T-helper 17 cell (primary cell): ENCODE measurements at places on chromosomes 2 and 18. TPM values are rescaled to one million over a fixed set of nuclear protein-coding genes. Genes with fewer than 3 reads are reported as not detected.

DNA sequence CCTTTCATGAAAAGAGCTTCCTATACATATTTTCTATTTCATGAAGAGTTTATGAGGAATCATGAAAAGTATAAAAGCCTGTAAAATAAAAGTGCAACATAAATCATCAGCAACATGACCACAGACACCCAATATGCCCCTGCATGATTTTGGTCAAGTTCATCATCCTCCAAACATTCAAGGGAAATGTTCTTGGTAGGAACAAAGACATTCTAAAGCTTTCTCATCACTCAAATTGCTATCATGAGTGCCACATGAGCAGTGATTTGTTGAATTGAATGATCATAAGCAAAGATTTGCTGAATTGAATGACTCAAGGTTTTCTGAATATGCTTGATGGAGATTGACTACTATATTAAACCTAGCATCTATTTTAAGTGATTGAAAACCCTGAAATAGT, 172.2 kb downstream of the MBD2 start:
- no peak overlapping the region for H3K4me3 ChIP-seq
- peaks cover 2% of the 10 kb centered on the region for H3K4me1 ChIP-seq
- H3K36me3 ChIP-seq = no peaks in the 10 kb centered on the region
- DNase-seq = no peak

GRCh38 chr2:218285604-218286003, 6.7 kb downstream of the TMBIM1 start:
- no peaks in the 10 kb centered on the region for H3K27me3 ChIP-seq
- no peak for DNase-seq
- peak overlapping the region; percentile 94 for H3K4me3 ChIP-seq
- peaks cover 3% of the 10 kb centered on the region for H3K36me3 ChIP-seq
- H3K27ac ChIP-seq = peak overlapping the region; percentile 99

- DNase-seq = peak; percentile 79
- peak overlapping the region; percentile 83 for H3K4me3 ChIP-seq
- no peaks in the 10 kb centered on the region for H3K27me3 ChIP-seq
- H3K36me3 ChIP-seq = peaks cover 8% of the 10 kb centered on the region
- peak overlapping the region; percentile 97 for H3K27ac ChIP-seq
Measured at GRCh38 chr18:77106331-77106730, 26.3 kb downstream of the MBP start.

GRCh38 chr2:218998414-218999002, 5.3 kb upstream of the CRYBA2 start:
- peaks cover 29% of the 10 kb centered on the region for H3K4me1 ChIP-seq
- H3K27me3 ChIP-seq = peaks cover 75% of the 10 kb centered on the region
- no peak for DNase-seq
- H3K36me3 ChIP-seq = peaks cover 5% of the 10 kb centered on the region
- no peak overlapping the region for H3K4me3 ChIP-seq
- H3K27ac ChIP-seq = no peak overlapping the region

- no peak overlapping the region for H3K27ac ChIP-seq
- no peak for DNase-seq
- no peak overlapping the region for H3K4me3 ChIP-seq
- peaks cover 2% of the 10 kb centered on the region for H3K4me1 ChIP-seq
- peaks cover 2% of the 10 kb centered on the region for H3K36me3 ChIP-seq
Measured at GRCh38 chr2:109173311-109174171, 44.5 kb downstream of the SH3RF3 start.

GRCh38 chr2:11248-11941, 34.9 kb downstream of the FAM110C start:
- H3K27ac ChIP-seq = no peak overlapping the region
- no peaks in the 10 kb centered on the region for H3K36me3 ChIP-seq
- H3K4me3 ChIP-seq = peak overlapping the region; percentile 34
- peaks cover 14% of the 10 kb centered on the region for H3K27me3 ChIP-seq
- H3K4me1 ChIP-seq = no peaks in the 10 kb centered on the region

DNA sequence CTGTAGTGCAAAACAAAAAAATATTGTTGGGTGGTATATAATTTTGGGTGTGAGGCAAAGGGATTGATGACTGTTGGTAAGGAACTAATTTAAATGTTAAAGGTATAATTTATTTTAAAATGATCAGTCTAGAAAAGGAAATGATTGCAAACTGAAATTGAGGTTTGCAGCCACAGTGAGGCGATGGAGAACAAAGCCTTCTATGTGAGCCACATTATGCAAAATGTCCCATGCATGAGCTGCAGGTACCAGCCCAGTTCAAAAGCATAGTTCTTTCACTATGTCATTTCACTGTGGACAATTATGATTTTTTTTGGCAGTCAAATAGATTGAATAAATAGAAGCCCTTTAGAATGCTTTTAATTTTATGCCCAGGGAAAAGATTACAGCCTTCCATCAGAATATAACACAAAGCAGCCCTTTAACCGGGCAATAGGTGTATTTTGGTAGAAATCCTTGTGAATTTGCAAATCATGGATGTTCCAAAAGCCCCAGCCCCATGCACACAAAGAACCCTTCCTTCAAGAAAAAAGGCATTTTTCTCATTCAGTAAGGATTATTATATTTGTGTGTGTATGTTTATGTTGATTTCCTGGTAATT, 1.7 kb downstream of the MAP2 start:
- H3K27ac ChIP-seq = no peak overlapping the region
- H3K4me3 ChIP-seq = no peak overlapping the region
- DNase-seq = no peak
- H3K4me1 ChIP-seq = peaks cover 11% of the 10 kb centered on the region
- peaks cover 2% of the 10 kb centered on the region for H3K36me3 ChIP-seq

- no peak overlapping the region for H3K27ac ChIP-seq
- peaks cover 6% of the 10 kb centered on the region for H3K4me1 ChIP-seq
- DNase-seq = no peak
- no peak overlapping the region for H3K4me3 ChIP-seq
- H3K27me3 ChIP-seq = peaks cover 28% of the 10 kb centered on the region
Measured at GRCh38 chr18:3720159-3720558, 270.2 kb downstream of the TGIF1 start.

DNA sequence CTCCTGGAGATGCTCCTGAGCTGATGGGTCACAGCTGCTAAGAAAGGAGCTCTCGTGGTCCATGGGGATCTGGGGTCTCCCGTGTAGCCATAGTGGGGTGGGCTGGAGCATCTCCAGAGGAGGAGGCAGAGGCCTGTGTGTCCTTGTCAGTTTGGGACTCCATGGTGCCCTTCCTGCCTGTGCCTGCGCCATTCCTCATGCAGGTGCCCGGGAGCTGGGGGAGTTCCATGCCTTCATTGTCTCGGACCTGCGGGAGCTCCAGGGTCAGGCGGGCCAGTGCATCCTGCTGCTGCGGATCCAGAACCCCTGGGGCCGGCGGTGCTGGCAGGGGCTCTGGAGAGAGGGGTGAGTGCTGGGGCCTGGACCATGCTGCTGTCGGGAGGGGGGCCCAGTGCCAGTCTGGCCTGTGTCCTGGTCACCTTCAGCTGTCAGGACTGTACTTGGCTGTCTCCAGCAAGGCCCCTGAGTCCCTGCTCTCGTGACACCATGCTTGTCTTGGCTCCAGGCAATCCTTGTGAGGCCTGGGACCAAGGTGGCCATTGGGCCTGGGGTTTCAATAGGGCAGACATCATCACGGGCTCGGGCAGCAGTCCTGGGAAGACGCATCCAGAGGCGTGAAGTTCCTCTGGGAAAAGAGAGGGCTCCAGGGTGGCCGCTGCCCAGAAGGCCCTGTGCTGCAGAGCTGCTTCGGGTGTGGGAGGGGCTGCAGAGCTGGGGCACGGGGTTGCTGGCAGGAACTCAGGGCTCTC, 7.3 kb downstream of the CAPN10 start:
- H3K4me3 ChIP-seq = no peak overlapping the region
- H3K27me3 ChIP-seq = no peaks in the 10 kb centered on the region
- peaks cover 8% of the 10 kb centered on the region for H3K4me1 ChIP-seq
- peaks cover 5% of the 10 kb centered on the region for H3K36me3 ChIP-seq
- peak; percentile 9 for DNase-seq

DNA sequence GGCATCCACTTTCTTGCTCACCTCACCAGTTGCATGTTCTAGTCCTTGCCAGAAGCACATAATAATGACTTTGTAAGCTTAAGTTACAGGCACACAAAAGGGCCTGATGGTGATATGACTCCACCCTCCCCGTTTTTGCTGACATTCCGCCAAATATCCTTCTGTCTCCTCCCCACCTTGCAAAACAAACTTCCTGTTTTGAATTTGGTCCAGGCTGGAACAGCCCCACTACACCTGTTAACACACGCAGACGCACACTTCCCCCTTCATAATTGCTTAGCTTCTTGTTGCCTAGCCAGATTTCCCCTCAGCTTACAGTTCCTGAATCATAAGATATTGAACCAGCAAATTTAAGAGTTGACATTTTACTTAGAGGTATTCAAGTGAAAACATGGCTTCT, at the start of gene MGAT5:
TSS of gene MGAT5 (plus strand) at position 269 of the 400 bp plus-strand sequence. CDS start 332 bp downstream, outside the sequence.
- DNase-seq = no peak
- H3K4me1 ChIP-seq = peaks cover 74% of the 10 kb centered on the region
- peaks cover 5% of the 10 kb centered on the region for H3K36me3 ChIP-seq
- H3K27me3 ChIP-seq = no peaks in the 10 kb centered on the region

GRCh38 chr2:144270951-144271350, 249.0 kb downstream of the ZEB2 start:
- peaks cover under 1% of the 10 kb centered on the region for H3K36me3 ChIP-seq
- no peaks in the 10 kb centered on the region for H3K27me3 ChIP-seq
- DNase-seq = no peak
- no peak overlapping the region for H3K27ac ChIP-seq

GRCh38 chr18:59429608-59430007, 70.5 kb upstream of the LMAN1 start:
- H3K4me3 ChIP-seq = no peak overlapping the region
- H3K36me3 ChIP-seq = no peaks in the 10 kb centered on the region
- no peak overlapping the region for H3K27ac ChIP-seq
- no peak for DNase-seq

GRCh38 chr2:172427990-172428831, 825 bp downstream of the ITGA6 start:
- peak overlapping the region; percentile 90 for H3K4me3 ChIP-seq
- H3K27me3 ChIP-seq = no peaks in the 10 kb centered on the region
- H3K27ac ChIP-seq = peak overlapping the region; percentile 85
- peaks cover 47% of the 10 kb centered on the region for H3K4me1 ChIP-seq

DNA sequence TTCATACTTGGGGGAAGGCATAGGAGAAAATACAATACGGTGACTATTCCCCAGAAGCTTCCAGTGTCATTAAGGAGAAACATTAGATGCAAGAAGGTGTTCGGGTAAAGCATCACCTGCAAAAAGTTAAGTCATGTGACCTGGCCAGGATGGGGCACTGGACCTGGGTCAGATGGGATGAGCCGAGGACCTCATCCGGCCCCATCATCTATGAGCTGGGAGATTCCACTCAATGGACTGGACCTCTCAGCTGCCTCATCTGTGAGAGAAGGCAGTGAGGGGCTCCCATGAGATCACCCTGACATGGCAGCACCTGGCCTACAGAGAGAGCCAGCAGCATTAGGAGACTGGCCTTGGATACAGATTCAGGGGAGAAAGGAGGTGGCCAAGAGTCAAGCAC, 111.4 kb upstream of the TEX51 start:
- H3K36me3 ChIP-seq = no peaks in the 10 kb centered on the region
- H3K4me1 ChIP-seq = no peaks in the 10 kb centered on the region
- H3K27ac ChIP-seq = no peak overlapping the region

DNA sequence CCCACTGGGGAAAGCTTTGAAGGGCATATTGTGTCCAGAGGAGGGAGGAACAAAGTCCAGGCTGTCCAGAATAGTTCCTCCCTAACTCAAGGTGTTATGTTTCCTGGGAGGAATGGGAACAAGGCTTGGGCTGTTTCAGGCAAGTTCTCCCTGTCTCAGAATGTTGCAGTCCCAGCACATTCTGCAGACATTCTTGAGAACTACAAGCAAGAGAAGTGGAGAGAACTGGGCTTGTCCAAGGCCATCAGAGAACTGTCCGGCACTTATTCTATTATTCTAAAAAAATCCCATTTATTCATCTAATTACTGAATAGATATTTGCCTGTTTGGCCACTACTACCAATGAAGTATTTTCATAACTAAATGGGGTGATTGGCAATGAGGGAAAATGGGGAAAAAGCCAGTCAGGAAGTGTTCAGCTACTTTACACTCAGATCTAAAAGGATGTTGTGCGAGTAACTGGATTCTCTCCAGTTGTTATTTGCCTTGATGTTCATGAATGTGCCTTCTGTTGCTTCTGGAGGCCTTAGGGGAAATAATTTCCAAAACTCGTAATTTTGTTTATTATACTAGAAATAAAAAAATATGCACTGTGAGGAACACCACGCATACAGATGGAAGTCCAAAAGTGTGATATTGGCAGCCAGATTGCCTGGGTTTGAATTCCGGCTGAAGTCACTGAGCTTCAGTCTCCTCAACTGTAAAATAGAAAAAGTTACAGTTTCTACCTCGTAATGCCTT, 300.1 kb upstream of the RND3 start:
- no peaks in the 10 kb centered on the region for H3K36me3 ChIP-seq
- no peak overlapping the region for H3K4me3 ChIP-seq
- H3K27ac ChIP-seq = no peak overlapping the region
- DNase-seq = no peak
- H3K27me3 ChIP-seq = no peaks in the 10 kb centered on the region
- H3K4me1 ChIP-seq = no peaks in the 10 kb centered on the region

The PLA2R1 gene
- not detected for total RNA-seq

The PROM2 gene
- not detected for total RNA-seq

The FN1 gene
- total RNA-seq = 0.75 TPM

The PID1 gene
- total RNA-seq = 0.82 TPM

The SP140 gene
- 67.2 TPM for total RNA-seq
